ENCODE measurements at places on chromosomes 7 and 10.

GRCh38 chr7:122849957-122850328 lies 36.3 kb downstream of the CADPS2 start:
- DNase-seq = no peak

DNA sequence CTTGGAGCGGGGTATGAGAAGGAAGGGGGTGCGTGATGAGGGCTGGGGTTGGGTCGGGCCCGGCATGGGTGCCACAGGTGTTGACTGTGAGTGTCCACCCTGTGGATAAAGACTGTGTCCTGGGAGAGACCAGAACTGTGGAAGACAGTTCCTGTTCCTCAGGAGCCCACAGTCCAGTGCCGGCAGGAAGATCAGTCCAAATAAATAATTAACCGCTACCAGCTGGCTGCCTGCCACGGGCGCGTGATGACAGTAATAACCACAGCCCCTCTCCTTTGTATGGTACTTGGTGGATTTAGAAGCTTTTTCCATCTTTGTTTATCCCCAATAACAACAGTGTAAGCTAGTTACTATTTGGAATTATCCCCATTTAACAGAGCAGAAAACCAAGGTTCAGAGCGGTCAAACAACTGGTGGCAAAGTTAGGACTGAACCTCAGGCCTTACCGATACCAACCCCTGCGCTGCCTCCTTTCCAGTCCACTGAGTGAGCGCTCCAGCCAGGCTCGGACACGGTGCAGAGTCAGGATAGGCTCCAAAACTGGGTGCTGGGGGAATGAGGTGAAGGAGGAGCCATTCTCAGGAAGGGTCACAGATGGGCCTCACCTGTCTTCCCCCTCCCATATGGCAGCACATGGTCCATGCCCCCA lies 5.1 kb downstream of the ZMIZ1 start:
- DNase-seq = no peak

- DNase-seq = no peak
Measured at GRCh38 chr10:46534828-46535524, 21.5 kb downstream of the GPRIN2 start.

DNA sequence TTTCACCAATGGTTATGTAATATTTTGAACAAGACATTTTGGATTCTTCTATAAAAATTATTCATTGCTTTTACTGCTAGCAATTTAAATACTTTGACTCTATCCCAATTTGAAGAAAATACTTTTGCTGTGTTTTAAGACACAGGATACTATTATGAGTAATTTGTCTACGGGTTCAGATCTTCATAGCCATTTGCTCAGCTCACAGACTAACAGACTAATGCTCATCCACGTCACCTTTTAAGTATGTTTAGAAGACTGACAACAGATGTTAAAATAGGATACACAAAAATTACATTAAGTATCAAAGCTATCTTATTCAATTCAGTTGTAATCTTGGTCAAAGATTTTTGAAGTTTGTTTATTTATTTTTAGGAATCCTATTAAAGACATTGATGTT lies 251.3 kb upstream of the CHRM2 start:
- no peak for DNase-seq

DNA sequence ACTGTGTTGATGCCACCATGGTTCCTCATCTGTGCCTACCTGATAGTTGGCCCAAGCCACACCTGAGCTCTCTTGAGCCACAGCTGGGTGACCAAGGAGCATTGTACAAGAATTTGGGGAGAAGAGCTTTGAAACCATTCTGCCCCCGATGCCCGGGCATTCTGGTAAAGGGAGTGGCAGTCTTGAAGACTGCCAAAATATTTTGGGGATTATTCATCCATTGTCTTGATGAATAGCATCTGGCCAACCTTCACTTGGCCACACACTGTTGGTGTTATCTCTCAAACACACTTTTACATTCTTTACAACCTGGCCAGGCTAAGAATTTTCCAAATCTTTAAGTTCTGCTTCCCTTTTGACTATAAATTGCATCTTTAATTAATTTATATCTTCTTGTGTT lies 113.1 kb upstream of the PCBD1 start:
- DNase-seq = no peak

DNA sequence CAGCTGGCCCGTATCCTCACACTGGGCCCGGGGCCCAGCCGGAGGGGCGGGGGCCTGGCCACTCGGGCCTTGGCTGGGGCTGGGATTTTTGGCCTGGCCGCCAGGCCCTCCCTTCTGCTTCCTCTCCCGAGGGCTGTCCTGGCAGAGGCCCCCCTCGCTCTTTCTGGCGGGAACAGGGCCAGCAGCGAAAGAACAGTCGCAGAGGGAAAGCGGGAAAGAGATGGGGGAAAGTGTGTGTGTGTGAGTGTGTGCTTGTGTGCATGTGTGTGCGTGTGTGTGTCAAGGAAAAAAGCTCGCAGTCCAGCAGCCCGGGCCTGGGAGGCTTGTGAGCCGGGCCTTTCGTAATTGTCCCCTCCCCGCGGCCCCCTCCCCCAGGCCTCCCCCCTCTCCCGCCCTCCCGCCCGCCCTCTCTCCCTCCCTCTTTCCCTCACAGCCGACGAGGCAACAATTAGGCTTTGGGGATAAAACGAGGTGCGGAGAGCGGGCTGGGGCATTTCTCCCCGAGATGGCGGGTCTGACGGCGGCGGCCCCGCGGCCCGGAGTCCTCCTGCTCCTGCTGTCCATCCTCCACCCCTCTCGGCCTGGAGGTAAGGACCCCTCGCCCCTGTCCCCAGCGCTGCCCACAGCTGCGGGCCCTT lies at the start of gene ELN:
Gene ELN, plus strand, starts transcription at position 491 of the 638 bp plus-strand sequence. Its CDS starts 15 bp downstream, at position 506.
- no peak for DNase-seq

DNA sequence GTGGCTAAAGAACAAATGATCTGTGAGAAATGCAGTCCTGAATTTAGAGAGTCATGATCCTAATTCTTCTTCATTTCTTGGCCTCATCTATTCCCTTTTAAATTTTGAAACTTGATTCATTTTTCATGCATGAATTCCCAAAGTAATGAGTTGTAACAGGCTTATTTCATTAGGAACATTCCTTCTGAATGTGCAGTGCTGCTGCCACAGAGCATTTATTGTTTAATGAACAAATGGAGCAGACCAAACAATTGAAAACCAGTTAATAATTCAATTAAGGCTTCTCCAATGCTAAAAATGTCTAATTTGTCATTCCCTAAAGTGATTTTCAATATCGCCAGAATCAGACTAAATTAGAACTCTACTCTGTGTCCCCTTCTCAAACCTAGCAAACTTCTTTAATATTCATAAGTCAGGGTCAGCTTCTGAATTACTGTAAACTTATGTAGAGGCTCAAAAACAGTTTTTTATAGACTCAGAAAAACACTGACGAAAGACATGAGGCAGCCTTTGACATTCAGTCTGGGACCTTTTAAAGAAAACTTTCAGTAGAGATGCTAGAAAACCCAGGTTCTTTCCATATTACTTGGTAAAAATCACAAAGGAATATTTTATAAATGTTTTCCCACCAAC lies 14.5 kb downstream of the LSMEM1 start:
- no peak for DNase-seq

DNA sequence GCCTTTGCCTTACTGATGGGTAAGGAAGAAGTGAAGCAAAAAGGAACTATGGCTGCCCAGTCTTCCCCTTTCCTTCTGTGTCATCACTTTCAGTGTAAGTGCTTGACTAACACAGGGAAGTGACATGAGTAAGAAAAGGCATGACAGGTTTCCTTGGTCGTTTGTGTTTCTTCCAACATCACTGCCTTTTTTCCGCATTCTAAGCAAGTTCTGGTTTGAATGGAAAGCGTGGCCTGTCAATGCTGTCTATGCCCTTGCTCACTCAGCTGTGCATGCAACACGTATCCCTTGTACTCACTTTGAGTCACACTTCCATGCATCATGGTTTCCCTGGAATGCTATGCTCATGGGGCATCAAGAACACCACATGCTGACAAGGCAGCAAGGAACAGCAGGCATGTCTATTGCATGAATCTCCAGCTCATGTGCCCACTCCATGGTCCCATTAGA lies 111.8 kb downstream of the OAT start:
- DNase-seq = no peak

GRCh38 chr10:69729326-69730048 lies 72.2 kb upstream of the COL13A1 start:
- no peak for DNase-seq

Measured in T-helper 9 cell (primary cell).